ENCODE measurements at places on chromosomes 6 and 20.

- DNase-seq, result no peak
Measured at GRCh38 chr6:62516291-62517141, 230.5 kb upstream of the KHDRBS2 start.

- DNase-seq, result no peak
Measured at GRCh38 chr6:142207265-142207877, 60.3 kb downstream of the VTA1 start.

DNA sequence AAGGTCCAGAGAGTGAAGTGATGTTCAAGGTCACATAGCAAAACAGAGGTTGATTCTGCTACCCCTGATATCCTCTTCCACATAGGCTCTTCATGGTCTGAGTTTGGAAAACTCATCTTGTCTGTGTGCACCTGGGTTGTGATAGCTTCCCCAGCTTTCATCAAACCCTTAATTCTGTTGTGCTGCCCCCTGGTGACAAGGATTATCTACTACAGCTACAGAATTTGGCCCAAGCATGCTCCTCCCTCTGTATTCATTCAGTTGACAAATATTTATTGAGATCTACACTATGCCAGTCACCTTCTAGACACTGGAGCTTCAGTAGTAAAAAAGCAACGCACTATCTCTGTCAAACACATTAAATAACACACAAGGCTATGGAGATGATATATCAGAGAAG, 50.4 kb downstream of the SMPDL3A start:
- DNase-seq, result no peak

- DNase-seq, result no peak
Measured at GRCh38 chr6:22436134-22436533, 133.2 kb upstream of the HDGFL1 start.

GRCh38 chr20:15692570-15692969, 880.7 kb downstream of the KIF16B start:
- DNase-seq, result no peak

DNA sequence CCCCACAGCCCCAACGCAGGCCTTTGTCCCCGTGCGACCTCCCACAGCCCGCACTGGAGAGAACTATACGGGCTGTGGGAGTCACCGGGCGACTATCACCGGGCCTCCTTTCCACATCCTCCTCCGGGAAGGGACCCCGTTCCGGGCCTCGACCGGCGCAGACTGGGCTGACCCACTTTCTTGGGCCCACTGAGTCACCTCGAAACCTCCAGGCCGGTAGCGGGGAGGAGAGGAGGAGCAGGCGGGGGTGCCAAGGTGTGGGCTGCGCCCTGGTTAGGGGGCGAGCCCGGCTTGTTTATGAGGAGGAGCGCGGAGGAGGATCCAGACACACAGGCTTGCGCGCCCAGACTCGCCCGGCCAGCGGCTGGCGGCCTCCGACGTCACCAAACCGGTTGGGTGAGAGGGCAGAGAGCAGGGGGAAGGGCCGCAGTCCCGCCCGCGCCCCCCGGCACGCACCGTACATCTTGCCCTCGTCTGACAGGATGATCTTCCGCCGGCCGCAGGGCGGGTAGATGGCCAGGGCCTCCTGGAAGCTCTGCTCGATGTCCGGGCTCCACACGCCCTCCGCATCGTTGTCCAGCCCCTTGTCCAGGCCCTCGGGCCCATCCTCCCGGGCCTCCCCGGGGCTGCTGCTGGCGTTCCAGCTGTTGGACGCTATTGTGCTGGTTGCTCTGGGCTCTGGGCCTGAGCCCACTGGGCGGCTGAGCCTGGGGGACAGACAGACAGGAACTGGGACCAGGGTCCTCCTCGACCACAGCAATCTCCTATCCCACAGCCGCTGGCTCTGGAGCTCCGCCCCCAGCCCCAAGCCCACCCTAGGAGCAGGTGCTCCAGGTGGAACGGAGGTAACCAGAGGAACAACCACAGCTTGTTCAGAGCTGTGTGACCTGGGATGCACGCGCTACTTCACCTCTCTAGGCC, 10.6 kb downstream of the TEAD3 start:
- no peak for DNase-seq
